ENCODE measurements at places on chromosomes 11 and 22.

GRCh38 chr22:30970356-30970746 is 1.3 kb downstream of the TUG1 start:
- ATAC-seq = no peak

- no peak for ATAC-seq
Measured at GRCh38 chr11:62535802-62536201, 10.8 kb downstream of the AHNAK start.

GRCh38 chr11:8221917-8222495 is 41.7 kb downstream of the LMO1 start:
- no peak for ATAC-seq

DNA sequence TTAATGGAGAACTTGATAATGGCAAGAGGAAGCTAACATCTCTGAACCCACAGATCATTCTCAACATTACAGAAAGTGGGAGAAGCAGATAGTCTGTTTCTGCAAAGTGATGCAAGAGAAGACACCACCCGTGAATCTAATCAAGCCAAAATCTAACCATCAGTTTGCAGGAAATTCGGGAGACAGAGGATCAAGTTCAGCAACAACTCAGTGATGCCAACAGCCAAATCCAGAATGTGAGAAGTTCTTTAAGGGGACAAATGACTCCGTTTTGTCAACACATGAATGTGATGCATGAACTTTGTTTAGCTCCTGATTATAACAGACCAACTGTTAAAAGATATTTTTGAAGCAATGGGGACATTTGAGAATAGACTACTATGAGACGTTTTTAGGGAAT is 95.2 kb upstream of the LDLRAD3 start:
- no peak for ATAC-seq

DNA sequence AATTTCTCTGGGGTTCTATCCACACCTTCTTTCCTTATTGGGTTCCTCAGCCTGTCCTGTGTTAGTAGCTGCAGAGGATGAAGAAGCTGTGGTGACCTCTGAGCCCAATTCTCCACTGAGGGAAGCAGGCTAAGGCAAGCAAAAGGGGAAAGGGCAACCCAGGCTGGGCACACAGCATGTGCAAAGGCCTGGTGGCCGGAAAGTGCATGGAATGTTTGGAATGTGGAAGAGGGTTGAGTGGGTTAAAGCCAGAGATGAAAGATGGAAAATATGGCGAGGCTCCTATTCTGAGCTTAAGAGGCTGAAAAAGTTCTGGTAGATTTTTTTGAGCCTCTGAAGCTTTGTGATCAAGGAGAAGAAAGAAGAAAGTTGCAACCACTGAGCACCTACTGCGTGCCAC is 247.1 kb downstream of the MIAT start:
- ATAC-seq = no peak

DNA sequence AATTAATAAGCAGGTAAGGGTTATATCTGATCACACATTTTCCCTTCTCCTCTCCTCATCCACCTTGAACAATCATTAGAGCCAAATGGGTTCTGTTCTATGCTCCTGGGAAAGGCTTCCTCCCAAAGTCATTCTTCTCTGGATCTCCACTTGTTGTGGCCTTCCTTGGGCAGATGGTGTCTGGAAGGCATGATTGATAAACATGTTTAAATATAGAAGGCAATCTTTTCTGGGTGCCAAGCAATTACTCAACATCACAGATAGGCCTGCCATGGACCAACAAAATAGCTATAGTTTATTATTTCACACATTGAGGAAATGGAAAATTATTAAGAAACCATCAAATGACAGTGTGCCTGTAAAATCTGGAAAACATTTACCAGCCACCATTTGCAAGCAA is 73.5 kb downstream of the KCNA4 start:
- ATAC-seq = no peak

GRCh38 chr22:36445158-36445668 is 36.2 kb downstream of the TXN2 start:
- peak; percentile 74 for ATAC-seq

GRCh38 chr22:38833061-38833460 is 10.8 kb downstream of the NPTXR start:
- ATAC-seq = peak; percentile 12

- no peak for ATAC-seq
Measured at GRCh38 chr11:69841859-69842698, 22.9 kb upstream of the FGF3 start.

DNA sequence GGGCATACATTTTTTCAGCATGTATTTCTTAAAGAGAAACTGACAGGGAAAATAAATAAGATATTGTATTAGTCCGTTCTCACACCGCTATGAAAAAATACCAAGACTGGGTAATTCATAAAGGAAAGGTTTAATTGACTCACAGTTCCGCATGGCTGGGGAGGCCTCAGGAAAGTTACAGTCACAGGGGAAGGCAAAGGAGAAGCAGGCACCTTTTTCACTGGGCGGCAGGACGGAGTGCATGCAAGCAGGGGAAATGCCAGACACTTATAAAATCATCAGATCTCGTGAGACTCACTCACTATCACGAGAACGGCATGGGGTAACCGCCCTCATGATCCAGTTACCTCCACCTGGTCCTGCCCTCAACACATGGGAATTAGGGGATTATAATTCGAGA is 44.2 kb downstream of the PPFIA1 start:
- ATAC-seq = no peak

GRCh38 chr11:36746886-36747710 is 149.1 kb upstream of the RAG2 start:
- ATAC-seq = peak; percentile 99

GRCh38 chr11:75656044-75656727 is 12.7 kb downstream of the MAP6 start:
- ATAC-seq = no peak

DNA sequence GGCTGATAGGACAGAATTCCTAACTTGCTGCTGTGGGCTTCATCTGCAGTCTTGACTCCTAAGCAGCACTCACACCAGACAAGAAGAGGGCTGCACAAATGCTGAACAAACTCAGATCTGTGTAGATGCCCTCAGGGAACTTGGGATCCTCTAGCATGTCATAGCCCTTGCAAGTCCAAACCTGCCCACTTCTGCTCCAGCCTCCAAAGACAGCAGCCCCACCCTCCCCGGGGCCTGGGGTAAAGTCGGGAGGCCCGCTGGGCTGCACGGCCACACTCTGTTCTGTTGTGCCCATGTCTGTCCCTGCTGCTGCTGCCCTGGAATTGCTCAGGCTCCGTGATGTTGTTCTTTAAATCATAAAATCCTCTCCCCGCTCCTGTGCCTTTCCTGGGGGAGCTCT is 28.3 kb downstream of the DRD2 start:
- ATAC-seq = peak; percentile 96

- peak; percentile 56 for ATAC-seq
Measured at GRCh38 chr11:73350908-73351636, 25.1 kb upstream of the RELT start.

DNA sequence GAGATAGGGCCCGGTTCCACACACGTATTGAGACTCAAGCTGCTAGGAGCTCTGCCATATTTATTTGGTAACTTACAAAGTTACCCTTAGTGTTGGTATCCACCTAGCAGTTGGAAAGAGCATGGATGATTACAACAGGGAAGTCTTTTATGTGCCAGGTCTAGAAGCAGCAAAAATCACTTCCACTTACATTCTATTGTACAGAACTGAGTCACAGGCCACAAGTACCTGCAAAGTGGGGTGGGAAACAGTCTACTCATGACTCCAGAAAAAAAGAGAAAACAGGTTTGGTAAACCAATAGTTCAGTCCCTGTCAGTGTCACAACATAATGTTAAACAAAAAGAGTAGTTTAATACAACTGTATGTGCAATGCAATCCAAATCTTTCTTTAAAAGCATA is 279.6 kb upstream of the PITPNB start:
- no peak for ATAC-seq
